GOT3 (cell line): ENCODE measurements at places on chromosomes 16 and 17.

GRCh38 chr17:45958307-45958706 is 40.7 kb upstream of the STH start:
- no peak for DNase-seq

GRCh38 chr17:67998466-67998865 is 2.2 kb upstream of the C17orf58 start:
- DNase-seq = no peak

- DNase-seq = no peak
Measured at GRCh38 chr17:5861246-5861645, 208.9 kb upstream of the WSCD1 start.

GRCh38 chr16:54460263-54460860 is 173.8 kb upstream of the IRX3 start:
- DNase-seq = no peak

GRCh38 chr17:147796-148740 is 10.7 kb downstream of the SCGB1C2 start:
- DNase-seq = no peak

DNA sequence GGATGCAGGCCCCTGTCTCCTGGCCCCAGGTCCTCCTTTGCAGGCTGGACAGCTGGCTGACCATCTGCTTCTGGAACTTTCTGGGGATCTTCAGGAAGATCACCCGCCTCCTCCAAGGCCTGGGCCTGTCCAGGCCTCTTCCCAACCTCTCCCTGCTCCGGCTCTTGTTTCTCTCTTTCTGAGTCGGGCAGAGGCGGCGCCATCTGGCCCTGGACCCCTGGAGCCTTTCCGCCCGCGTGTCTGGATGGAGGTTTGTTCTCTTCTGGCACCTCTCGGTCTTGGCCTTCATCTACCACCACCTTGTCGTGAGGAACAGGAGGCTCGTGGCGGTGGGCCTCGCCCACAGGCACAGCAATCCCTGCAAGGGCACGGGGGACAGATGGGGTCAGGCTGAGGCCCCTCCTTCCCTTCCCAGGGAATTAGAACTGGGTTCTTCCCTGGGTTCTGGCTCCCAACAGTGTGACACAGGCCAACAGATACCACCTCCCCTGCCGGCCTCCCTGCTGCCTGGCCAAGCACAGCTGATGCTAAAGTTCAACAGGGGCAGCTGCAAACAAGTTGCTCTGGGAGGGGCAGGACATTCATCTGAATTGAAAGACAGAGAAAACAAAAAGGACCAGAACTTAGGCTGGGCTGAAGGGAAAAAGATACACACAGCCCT is 13.3 kb downstream of the NDUFAF8 start:
- DNase-seq = no peak
